GDM1 (cell line): ENCODE measurements at places on chromosomes 1 and 21.
A peak's percentile ranks its signal among the peaks of the same experiment; 100 is the strongest.

GRCh38 chr1:165840423-165840822 is 13.0 kb downstream of the UCK2 start:
- no peak for DNase-seq

DNA sequence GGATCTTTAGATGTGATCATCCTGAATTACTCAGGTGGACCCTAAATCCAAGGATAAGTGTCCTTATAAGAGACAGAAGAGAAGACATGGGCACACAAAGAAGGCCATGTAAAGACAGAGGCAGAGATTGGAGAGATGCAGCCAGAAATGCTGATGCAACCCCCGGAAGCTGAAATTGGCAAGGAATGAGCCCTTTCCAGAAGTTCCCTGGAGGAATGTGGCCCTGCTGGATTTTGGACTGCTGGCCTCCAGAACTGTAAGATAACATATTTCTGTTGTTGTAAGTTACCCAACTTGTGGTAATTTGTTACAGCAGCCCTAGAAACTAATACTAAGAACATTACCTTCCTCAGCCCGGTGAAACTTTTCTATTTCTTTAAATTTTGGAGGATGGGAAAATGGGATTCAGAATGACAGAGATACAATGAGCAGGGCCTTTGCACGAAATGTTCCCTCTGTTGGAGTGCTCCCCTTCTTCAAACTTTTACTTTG is 11.2 kb upstream of the PLPP3 start:
- no peak for DNase-seq

DNA sequence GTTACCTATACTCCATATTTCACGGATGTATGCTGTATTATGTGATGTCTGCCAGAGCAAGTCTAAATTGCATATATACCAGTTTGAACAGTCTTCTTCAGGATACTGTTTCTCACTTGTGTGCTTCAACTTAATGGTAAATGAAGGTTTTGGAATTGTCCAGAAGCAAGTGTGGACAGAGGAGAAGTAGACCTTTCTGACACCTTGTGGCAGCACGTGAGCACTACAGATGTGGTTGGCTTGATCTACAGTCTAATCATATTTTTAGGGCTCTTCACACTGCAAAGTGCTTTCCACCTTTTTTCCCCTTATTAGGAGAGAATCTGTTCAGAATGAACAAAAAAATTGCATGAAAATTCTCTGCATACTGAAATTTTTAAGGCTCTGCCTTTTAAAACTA is 10.9 kb downstream of the MORC3 start:
- DNase-seq = peak; percentile 10

- DNase-seq = no peak
Observed at GRCh38 chr1:2383576-2383975, 7.8 kb downstream of the MORN1 start.

DNA sequence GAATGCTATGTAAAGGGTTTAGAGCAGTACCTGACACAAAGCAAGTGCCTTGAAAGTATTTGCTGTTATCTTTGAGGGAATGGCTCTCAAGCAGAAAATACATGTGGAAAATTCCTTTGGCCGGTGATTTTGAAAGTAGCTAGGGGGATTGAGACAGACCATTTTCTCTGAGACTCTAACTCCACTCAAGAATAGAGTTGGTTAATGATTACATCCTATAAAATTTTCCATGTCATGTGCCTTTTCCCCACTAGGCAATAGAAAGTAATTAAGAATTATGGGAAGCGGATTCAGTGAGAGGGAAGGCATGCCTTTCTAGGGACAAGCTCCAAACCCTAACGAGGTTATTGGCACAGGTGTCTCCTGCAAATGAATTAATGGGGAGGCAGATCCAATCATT is 276.0 kb downstream of the GPATCH2 start:
- DNase-seq = no peak
